ENCODE measurements at places on chromosomes 7 and 10.

DNA sequence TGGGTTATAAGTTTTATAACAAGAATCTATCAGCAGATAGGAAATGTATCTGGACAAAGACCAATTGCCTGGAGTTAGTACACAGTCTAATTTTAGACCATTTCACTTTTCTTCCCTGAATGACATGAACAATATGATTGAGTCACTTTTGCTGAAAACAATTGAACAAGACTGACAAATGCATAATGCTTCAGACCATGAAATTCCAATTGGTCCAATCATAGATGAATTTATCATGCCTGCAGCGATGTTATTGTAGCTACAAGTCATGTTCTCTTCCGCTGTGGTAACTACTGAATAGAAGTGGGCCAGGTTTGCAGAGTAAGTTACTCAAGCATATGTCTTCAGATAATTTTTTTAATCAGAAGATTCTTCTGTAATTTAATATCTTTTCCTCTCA lies 73.4 kb downstream of the VSTM2A start:
- no peak for DNase-seq

DNA sequence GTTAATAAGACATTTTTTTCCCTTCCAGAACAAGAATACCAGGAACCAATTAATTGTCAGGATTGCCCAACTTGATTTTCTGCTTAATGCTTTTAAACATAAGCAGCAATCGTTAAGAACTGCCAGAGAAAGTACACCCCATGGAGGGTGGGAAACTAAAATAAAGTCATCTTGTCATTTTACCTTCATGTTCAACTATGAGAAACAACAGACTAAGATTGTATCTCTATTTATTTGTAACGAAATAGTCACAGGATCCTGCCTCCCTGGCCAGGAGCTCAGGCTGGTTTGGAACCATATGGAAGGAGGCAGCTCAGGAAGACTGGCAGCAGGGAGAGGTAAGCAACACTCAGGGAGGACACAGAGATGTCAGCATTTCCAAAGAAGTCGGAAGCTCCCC lies 129.6 kb downstream of the TNS3 start:
- peak; percentile 48 for DNase-seq

DNA sequence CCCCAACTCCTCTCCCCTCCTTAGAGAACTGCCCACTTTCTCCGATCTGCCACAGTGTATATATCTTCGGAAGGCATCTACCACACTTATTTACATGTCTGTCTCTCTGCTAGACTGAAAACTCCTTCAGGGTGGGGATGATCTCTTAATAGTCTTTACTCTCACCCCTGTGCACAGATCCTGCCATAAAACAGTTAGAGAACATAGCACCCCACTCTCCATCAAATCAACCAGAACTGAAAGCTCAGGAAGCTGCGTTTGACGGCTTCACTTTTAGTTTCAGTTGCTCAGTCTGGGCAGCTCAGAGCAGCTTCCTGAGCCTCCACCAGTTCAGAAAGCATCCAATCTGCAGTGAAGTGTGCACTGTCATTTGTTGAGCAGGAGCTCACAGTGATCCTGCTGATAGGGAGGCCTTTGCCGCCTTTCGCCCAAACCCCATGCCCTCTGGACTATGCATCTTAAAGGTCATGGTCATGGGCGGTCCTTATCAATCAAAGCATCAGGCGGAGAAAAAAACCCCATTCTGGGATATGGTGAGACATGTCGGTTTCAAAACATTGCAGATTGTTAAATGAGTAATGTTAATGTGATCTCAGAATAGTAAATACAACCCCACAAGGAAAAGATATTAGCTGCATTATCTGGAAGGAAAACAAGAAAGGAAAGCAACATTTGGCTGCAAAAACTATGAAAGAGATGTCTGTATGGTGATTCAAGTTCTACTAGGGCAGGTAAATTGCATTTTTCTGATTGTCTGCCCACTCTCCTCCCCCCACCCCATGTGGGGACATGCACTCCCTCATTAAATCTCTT lies 167.1 kb upstream of the ADO start:
- DNase-seq = no peak

DNA sequence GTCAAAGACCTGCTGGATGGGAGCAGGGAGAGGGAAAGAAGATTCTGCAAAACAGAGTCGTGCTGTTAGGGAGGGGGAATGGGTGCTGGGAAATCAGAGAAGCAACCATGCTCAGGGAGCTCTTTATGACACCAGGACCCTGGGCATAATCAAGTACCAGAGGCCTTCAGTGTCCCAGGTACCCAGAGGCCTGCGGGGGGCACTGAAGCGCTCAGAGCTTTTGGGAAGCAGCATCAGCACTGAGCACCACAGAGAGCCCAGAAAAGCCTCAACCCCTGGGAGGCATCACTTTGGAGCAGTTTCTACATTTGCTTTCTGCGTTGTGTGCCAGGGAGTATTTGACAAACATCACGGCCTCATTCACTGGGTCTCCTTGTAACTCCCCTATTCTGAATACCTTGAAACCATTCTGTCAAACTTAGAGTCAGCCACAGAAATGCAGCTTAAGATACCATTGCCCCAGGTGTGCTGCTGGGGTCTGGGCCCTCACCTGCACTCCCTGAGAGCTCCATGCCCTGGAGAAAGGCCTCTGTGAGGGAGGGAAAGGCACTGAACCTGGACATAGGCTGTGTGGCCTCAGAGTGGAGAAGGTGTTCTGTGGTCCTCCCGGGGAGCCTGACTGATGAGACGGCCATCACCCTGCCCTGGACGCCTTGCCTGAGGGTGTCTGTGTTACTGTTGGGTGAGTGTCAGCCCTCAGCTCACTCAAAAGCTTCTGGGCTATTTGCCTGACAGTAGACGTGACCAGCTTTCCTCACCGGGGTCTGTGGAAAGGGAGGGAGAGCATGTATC lies 37.1 kb downstream of the CXCL12 start:
- DNase-seq = no peak

DNA sequence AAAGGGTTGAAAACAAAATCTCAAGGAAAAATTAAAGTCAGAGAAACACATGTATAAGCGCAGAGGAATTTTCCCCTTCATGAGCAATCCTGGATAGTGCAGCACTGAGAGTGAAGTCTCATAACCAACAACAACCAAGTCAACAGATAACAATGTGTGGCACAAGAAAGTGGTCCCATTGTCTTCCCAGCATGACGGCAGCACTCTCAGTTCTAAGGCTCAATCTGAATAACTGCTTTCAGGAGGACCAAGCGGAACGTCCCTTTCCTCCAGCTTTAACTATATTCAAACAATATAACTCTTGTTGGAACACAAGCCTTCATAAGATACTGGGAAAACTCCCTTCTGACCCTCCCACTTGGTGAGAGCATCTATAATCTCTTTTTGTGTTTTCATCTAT lies 137.9 kb downstream of the RAPGEF5 start:
- no peak for DNase-seq

DNA sequence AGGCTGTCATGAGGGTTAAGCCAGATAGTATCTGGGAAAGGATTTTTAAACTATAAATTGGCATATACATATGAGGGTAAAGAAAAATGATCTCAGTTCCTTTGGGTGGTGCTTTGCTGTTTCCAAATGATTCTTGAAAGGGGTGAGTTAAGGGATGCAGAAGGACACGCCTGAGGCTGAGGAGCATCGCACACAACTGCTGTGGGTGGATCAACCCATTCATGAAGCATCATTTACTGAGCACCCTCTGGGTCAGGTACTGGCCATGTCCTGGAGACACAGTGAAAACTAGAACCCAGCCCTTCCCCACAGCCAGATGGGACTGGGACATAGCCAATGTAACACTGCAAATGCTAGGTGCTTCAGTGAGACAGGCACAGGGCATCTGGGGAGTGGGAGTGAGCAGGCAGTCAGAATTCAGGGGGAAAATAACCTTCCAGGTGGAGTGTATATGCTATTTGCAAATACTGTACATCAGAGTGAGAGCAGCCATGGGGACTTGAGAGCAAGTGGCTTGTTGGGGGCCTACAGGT lies 112.1 kb downstream of the WDFY4 start:
- no peak for DNase-seq

DNA sequence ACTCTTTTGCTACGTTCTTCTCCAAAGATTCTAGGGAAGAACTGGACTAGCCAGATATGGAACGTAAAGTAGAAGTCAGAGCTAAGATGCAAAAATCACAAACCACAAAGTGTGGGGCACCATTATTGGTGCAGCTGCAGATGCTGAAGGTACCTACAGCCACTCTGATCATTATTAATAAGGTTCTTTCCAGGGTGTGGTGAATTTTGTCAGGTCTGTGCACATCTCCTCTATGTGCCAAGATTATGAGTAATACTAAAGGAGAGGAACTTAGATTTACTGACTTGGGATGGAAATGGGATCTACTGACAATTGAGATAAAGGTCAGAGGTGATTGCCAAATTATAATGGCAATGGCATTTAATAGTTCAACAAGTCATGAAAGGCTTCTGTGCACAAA lies 148.2 kb downstream of the RAPGEF5 start:
- DNase-seq = no peak

- no peak for DNase-seq
These were observed 124.8 kb downstream of the PPP1R17 start for GRCh38 chr7:31811650-31812461.

- DNase-seq = no peak
These were observed 64.1 kb downstream of the PCGF5 start for GRCh38 chr10:91284486-91285090.

DNA sequence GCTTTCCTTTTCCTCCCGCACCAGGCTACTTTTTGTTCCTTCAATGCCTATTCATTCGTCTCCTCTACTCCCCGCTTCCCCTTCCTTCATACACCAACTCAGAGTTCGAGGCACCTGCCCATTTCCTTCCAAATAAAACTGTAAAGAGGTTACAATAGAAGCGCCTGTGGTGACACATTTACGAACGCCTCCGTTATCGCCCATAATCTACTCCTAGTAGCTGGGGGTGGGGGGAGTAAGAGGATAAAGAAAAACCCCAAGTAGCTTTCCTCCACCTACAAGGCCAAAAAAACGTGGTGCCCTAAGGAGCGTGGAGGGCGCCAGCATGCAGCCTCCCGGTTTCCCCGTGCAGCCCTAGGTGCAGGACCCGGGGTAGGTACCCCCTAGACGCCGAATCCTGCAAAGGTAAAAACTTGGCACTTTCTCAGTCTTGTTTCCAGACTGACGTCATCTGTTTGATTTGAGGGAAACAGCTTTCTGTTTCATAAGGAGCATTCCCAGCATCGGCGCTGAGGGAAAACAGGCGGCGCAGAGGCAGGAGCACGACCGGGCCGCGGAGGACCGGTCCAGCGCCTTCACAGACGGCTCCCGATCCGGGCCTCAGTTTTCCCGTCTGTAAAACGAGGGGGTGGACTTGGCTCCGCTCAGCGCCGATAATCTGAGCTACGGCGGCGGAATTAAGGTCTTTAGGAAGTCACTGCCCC lies 922 bp downstream of the PPA1 start:
- no peak for DNase-seq

- no peak for DNase-seq
These were observed 181.2 kb upstream of the ANK3 start for GRCh38 chr10:60570896-60571295.

- peak; percentile 79 for DNase-seq
These were observed 145.6 kb downstream of the ADAM12 start for GRCh38 chr10:126242397-126243260.

GRCh38 chr10:129694691-129695243 lies 227.7 kb downstream of the MGMT start:
- DNase-seq = no peak

DNA sequence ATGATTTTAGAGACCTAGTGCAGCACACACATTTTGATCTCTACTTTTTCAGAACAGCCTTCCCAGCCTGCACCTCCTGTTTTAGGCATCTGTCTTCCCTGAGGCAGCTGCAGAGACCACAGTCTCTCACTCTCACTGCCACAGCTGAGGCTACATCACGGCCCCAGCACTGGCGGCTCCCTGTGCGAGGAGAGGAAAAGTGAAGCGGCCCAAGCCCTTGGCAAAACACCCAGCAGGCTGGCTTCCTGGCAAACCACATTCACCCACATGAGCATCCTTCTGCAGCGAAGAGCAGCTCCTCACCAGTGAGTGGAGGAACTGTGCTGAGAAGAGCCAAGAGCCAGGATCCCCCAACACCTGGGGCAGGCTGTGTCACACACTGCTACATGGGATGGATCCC lies 14.0 kb downstream of the HUS1 start:
- DNase-seq = no peak

- no peak for DNase-seq
These were observed 15.4 kb downstream of the CUX1 start for GRCh38 chr7:101832685-101833375.

- no peak for DNase-seq
These were observed 105.0 kb downstream of the PHTF2 start for GRCh38 chr7:77903597-77903996.

DNA sequence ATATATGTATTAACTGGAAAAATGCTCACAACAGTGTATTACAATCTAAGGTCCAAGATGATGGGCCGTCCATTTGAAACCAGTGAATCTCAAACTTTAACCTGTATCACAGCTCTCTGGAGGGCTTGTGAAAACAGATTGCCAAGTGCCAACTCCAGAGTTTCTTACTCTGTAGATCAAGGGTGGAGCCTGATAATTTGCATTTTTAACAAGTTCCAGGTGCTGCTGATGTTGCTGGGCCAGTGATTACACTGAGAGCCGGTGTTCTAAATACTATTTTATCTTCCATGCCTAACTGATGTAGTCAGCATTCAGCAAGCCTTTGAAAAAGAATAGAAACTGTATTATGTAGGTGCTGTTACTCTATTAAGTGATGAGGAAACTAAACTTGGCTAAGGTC lies 269.9 kb upstream of the FERD3L start:
- no peak for DNase-seq

DNA sequence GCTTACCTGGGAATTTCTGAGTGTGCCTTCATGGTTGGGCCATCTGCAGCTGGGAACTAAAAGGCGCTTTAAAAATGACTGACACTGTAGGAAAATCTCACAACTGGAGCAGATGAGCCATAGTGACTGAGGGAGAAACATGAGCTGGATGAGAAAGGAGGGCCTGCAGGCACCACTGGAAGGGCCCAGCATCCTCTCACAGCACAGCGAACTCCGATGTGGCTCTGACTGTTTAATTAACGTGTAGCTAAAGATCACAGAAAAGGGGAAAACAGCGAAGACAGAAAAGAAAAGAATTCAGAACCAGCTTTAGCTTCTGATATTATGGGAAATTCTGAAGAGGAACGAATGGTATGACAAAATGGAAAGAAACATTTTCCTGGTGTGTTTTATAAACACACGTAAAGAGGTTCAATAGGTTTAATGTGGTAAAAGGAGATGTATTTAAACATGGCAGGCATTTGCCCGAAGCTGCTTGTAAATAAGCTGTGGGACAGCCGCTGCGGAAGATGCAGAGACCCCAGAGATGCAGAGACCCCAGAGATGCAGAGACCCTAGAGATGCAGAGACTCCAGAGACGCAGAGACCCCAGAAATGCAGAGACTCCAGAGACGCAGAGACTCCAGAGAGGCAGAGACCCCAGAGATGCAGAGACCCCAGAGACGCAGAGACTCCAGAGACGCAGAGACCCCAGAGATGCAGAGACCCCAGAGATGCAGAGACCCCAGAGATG lies 534.3 kb downstream of the PTPRN2 start:
- DNase-seq = no peak

- DNase-seq = no peak
These were observed 466.1 kb downstream of the PARD3 start for GRCh38 chr10:34348917-34349485.

- no peak for DNase-seq
These were observed 3.8 kb downstream of the LCOR start for GRCh38 chr10:96835899-96836298.

GRCh38 chr10:96450529-96451207 lies 63.1 kb downstream of the TLL2 start:
- no peak for DNase-seq
